CD4-positive, alpha-beta T cell treated with Interleukin-6 at 100 ng/mL for 8 hours (primary cell): ENCODE measurements at places on chromosomes 16 and 17.

GRCh38 chr17:2647957-2648356 is 54.5 kb downstream of the PAFAH1B1 start:
- DNase-seq = no peak

DNA sequence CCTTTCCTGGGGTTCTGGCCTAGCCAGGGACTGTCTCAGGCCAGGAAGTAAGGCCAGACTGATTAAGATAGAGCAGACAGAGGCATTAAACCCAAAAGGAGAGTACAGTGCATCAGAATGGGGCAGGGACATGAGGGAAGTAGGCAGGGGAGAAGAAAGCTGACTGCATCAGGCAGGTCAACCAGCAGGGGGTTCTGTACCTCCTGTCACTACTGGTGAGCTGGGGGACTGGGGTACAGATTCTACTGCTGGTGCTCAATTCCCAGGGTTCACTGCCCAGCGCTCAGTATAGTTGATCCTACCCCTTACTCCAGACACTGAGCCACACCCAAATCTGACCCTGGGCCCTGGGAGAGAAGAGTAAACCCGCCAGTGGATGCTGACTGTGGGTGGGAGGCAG is 12.9 kb upstream of the MTMR4 start:
- no peak for DNase-seq

DNA sequence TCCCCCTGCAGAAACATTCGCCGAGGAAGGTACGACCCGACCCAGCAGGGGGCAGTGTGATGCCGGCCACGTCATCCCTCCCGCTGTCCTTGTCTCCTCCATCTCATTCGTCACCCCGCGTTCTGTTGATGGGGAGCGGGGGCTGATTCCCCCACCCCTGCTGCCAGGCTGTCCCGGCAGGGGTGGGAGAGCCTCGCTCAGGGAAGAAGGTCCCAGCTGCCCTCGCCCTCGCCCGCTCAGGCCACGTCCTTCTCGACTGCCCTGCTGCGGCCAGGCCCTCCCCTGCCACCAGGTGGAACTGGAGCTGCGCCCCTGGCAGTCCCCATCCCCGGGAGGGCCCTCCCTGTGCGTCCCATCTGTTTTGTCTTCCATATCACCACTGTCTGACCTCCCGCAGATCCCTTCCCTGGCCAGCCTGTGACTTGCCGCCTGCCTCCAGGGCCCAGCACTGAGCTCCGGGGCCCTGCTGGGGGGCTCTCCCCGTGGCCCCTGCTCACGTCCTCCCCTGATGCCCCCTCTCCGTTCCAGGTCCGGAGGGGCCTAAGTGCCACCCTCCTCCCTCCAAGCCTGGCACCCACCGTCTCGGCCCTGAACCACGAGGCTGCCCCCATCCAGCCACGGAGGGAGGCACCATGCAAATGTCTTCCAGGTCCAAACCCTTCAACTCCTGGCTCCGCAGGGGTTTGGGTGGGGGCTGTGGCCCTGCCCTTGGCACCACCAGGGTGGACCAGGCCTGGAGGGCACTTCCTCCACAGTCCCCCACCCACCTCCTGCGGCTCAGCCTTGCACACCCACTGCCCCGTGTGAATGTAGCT is 20.6 kb downstream of the ADAM11 start:
- DNase-seq = peak; percentile 76

DNA sequence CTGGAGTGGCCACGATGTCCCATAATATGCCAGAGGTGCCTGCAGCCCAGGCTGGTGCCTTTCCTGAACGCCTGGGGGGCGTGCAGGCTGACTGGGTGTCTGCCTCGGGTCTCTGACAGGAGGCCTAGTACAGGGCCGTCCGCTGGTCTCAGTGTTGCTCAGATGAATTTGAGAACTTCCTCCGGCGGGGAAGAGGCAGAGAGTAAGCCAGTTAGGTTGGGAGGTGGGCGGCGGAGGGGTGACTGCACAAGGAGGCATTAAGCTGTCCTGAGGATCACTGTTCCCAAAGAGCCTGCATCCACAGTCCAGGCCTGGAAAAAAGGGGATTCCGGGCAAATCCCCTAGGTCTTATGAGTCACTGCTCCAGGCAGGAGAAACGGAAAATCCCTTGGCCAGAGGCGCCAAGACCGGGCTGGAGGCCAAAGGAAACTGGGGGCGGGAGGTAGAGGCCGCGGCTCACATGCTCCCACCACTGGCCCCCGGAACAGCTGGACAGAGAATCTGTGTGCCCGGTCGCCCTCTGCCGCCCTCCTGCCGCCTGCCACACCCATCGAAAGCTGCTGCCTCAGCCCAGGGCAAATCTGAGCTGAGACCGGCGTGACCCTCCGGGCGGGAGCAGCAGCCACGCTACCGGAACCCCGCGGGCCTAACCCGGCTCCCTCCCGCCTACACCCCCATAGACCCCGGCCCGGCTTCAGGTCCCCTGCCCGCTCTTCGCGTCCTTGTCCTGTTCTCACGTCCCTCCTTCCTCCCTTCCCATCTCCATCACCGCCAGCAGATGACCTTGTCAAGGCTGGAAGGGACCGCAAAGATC is 1.2 kb downstream of the TRIM47 start:
- no peak for DNase-seq

GRCh38 chr16:78096386-78096785 is 3.1 kb upstream of the WWOX start:
- DNase-seq = no peak

DNA sequence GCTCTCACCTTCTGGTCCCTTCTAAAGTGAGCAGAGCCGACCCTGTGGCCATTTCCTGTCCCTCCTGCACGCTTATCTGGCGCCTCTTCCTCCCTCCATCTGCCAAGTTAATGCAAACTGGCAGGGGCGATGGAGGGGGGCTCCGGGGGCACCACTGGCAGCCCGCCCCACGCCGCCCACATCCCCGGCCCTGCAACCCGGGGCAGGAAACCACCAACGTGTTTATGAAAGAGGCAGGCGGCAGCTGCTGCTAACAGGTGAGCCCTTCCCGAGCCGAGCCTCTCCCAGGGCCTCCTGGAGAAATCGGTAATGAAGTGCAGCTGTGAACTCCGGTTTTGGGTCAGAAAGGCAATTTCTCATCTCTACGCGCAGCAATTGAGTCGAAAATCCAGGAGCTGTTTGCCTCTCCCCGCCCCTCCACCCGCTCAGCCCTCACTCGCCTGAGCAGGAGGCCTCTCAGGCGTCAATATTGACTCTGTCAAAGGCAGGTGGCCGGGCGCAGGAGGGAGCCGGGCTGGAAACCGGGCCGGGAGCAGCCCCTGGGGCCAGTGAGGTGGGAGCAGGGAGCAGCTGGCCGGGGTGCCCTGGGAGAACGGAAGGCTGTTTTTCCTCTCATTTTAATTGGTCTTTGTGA is 164.4 kb upstream of the GSE1 start:
- DNase-seq = peak; percentile 75

DNA sequence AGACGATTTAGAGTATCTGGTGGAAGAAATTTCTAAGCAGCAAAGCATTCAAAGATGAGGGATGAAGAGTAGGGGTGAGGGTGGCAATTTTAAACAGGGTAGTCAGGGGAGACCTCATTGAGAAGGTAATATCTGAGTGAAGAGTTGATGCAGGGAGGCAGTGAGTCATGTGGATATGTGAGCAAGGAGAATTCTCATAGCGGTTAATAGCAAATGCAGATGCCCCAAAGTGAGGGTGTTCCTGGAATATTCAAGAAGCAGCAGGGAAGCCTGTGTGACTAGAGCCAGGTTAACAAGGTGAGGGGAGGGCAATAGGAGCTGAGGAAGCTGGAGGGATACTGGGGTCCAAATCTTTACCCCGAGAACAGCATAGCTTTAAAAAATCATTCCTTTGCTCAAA is 114.3 kb downstream of the SPACA3 start:
- no peak for DNase-seq

DNA sequence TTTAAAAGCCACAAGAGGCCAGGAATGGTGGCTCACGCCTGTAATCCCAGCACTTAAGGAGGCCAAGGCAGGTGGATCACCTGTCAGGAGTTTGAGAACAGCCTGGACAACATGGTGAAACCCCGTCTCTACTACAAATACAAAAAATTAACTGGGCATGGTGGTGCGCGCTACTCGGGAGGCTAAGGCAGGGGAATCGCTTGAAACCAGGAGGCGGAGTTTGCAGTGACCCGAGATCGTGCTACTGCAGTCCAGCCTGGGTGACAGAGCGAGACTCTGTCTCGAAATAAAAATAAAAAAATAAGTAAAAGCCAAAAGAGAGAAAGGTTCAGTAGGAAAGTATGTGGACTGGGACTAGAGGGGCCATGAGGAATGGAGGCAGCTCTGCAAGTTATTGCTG is 13.1 kb upstream of the ITGAL start:
- no peak for DNase-seq

DNA sequence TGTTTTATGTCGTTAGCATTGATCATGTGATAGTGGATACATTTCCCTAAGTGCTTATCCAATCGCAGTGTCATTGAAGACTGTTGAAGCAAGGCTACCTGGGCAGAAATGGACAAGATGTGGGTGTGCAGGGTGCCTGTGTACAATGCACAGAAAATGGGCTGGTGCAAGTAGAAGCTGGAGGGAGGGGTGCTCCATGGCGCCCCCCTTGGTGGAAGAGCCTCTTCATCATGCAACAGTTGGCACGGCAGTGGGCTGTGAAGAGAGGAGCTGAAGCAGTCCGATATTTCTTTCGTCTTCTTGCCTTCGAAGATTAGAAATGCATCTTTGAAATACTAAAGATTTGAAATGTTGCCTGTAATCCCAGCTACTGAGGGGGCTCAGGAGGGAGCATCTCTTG is 100.5 kb downstream of the PLCG2 start:
- DNase-seq = no peak

DNA sequence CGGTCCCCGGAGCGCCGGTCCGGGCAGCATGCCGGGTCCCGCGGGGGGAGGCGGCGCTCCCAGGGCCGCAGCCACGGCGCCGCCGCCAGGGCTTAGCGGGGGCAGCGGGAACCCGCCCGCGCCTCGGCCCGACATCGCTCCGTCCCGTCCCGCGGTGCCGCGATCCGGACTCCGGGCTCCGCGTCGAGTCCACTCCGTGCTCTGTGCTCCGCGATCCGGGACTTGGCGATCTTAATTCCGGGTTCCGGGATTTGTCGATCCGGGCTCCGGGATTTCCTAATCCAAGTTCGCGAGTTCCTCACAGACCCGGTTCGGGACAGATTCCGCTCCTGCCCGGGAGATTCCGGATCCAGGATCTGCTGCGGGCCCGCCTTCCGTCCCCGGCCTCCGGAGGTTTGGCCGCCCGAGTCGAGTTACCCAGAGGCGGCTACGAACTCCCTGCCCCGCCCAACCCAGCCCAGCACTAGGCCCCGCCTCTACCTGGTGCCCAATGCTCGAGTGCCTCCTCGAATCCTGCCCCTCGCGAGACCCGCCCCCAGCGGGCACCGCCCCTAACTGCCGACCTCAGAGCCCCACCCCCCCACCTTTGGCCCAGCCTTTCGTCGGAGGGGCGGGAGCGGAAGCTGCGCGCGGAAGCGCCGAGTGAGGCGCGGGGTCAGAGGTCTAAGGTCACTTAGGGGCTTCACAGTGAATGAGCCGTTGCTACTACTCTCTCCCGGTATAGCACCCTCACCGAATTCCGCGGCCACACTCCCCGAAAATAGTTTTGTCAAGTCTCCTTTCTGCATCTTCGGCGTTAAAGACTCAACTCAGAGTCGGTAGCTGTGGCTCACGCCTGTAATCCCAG is at the start of gene SMARCD2:
SMARCD2 (minus strand) TSS at position 146 of the 847 bp plus-strand sequence; CDS start at position 135, 11 bp downstream.
- peak; percentile 99 for DNase-seq
